ENCODE measurements at places on chromosomes 1 and 21.

- DNase-seq = no peak
Measured at GRCh38 chr1:228370941-228371740, 35.5 kb downstream of the TRIM11 start.

GRCh38 chr21:33490991-33491372 is 534 bp downstream of the DNAJC28 start:
- no peak for DNase-seq

GRCh38 chr1:64891448-64891825 is 74.9 kb downstream of the JAK1 start:
- no peak for DNase-seq

DNA sequence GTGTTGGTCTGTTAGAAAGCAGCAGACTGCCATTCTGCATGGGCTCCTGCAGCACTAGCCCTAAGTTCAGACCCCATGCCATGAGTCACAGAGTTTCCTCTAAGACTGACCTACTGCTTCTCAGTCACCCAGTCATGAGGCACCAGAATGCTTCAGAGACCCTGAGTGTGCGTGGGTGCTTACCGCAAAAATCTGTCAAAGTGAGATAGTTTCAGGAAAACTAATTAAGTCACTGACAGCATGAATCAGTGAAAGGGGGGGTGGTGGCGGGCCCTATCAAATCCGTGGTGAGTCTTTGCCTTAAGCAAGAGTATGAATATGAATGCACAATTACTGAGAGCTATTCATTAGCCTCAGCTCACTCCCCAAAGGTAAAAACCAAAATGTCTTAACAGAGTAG is 98.1 kb downstream of the KCTD3 start:
- no peak for DNase-seq

GRCh38 chr1:241499910-241500309 is 19.6 kb downstream of the FH start:
- no peak for DNase-seq
